ENCODE measurements at places on chromosomes 3 and 15.

DNA sequence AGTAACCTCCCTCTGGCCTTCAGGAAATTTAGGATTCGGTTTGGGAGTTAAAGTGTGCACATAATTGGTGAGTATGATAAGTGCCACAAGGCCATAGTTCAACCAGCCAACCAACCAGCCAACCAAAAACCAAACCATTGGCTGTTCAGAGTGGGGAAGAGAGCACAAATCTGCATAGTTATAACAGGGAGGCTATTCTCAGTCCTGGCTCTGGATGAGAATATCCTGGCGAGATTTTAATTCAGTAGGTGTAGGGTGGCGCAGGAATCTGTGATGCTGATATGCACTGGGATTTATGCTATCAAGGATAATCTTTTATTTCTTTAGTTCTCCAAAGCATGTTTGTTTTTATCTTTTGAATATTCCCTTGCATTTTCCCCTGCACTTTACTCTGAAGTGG, 49.1 kb downstream of the AKAP13 start:
- DNase-seq = no peak

GRCh38 chr3:4061783-4062360, 241.3 kb upstream of the SETMAR start:
- no peak for DNase-seq

GRCh38 chr3:180383332-180384020, 218.5 kb upstream of the TTC14 start:
- DNase-seq = no peak

DNA sequence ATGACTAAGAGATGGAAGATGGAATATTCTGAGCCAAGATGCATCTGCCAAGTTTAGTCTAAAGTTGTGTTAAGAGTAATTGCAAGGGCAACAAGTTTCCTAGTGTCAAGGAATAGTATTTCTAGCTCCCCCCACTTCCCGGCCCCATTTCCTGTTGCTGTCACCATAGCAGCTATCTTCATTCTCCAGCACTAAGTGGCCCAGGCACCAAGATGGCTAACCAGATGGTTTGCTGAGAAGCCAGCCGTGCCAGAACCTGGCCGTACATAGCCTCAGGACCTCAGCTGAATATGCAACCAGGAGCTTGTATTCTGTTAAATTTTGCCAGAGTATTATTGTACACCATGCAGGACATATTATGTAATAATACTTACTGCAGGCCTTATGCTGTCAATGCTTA, 108.8 kb upstream of the UMPS start:
- no peak for DNase-seq

DNA sequence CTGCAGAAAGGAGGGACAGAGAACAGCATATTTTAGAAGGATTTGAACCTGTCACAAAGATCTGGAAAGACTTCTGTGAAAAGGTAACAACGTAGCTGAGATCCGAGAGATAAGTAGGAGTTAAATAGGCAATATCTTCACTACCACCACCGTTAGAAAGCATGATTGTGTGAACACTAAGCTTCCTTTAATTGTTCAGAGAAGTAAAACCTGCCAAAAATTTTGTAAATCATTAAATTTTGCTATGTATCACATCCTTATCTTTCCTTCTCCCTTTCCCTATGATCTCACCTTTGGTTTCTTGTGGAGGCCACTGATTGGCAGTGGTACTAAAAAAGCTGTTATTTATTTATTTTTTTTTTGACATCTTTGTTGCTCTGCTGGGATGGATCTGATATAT, 346.9 kb downstream of the NLGN1 start:
- no peak for DNase-seq

DNA sequence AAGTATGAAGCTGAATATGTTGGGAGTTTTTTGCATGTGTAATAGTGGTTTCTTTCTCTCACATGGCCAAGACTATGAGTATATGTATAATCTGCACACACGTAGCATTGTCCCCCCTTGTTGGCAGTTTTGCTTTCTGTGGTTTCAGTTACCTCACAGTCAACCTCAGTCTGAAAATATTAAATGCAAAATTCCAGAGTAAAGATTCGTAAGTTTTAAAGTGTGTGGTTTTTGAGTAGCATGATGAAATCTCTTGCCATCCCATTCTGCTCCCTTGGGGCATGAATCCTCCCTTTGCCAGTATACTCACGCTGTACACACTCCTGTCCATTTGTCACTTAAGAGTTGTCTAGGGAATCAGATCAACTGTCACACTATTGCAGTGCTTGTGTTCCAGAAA, 742.0 kb upstream of the CCDC54 start:
- DNase-seq = no peak

DNA sequence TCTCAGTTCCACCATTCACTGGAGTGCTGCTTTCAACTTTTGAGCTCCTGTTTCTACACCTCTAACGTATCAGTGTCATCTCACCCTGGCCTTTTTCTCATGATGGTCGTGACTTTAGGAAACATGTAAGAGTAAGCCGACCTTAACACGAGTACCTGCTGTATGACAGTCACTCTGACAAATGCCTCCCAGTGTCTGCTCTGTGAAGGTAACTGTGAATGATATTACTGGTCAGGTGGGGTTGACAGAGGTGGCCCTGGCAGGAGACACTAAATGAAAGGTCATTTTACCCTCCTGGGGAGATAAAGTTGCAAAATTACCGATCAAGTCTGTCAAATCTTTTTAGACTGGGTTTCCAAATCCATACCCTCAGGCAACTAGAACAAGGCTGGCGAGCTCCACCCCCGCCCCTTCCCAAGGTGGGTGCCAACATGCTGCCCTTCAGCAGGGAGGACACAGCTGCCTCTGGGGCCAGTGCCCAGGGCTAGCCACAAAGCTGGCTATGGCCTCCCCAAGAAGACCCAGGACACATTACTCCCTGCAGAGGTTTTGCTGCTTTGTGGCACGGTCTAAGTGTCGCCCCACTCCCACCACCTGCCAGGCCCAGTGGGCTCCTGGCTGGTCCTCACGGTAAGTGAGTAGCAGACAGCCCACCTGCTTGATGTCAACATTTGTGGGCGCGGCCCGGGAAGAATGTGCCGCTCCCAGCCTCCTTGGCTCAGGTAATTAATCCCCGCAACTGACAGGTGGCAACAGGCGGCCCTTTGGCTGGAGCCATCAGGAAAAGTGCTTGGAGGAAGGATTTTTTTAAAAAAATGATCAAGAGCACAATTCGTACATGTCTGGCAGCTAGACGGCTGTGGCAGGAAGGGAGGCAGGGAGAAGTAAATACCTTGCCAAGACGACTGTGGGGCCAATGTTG, 211.8 kb downstream of the TP63 start:
- no peak for DNase-seq

DNA sequence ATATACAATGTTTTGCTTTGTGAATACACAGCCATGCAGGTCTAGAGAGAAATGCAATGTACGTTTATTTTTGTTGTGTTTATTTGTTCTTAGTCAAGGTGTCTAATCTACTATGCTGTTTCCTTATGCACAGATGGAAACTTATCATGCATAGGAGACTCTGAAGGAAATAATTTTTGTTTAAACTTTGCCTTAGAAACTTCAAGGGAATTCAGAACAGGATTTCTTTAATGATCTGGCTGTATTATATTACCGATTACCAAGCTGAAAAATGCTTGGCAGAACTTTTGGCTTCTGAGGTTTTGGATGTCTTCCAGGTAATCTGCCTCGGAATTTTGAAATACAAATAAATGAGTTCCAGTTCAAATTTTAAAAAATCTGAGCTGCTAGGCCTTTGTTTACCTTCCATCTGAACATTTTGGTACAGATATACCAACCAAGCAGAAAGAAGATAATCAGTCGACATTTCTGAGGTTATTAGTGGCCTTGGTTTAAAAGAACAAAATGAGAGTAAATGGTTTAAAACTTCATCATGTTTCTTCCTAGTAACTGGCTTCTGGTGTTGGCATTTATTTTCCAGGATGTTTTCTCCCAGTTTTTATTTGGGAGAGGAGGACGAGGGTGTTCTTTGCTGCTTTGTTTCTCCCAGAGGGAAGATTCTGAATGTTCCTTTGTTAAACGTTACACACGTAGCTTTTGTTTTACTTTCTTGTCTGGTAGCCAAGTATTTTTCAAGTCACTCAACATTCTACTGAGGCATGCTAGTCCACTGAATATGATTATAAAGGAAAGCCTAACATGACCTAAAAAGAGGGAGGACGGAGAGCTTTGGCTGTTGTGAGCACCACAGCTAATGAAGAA, 421.8 kb upstream of the TBL1XR1 start:
- DNase-seq = no peak

DNA sequence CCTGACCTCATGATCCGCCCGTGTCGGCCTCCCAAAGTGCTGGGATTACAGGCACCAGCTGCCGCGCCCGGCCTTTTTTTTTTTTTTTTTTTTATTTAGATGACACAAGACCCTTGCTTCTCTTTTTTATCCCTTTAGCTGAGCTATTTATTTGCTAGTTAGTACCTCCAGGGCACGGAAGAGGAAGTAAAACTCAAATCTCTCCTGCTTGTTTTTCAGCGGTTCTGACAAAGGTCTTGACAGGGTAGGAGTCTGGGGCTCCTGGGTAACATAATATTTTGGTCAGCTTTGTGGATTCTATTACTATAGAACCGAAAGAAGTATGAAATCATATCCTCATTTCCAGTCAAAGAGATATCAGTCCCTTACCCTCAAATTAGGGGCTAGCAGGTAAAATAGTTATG, 44.0 kb upstream of the ETV5 start:
- no peak for DNase-seq

GRCh38 chr3:150344079-150344759, 63.9 kb upstream of the TSC22D2 start:
- no peak for DNase-seq

GRCh38 chr15:33894193-33894592, 74.1 kb upstream of the CHRM5 start:
- DNase-seq = no peak

DNA sequence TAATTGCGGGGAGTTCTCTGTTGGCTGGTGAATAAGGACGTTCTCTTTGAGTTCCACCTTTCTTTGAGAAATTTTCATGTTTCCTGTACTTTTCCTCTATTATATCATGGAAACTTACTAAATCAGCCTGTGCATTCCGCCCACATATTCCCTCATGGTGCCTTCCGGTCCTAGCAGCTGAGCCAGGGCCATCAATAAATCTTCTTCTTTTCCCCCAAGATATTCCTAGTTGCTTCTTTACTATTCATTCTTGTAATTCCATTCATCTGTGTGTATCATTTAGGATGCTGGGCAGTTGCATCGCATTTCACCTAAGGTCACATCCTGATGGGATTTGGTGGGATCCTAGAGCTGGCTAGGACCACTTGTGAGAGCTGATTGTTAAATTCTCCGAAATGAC, 139.2 kb downstream of the RBMS3 start:
- DNase-seq = no peak

DNA sequence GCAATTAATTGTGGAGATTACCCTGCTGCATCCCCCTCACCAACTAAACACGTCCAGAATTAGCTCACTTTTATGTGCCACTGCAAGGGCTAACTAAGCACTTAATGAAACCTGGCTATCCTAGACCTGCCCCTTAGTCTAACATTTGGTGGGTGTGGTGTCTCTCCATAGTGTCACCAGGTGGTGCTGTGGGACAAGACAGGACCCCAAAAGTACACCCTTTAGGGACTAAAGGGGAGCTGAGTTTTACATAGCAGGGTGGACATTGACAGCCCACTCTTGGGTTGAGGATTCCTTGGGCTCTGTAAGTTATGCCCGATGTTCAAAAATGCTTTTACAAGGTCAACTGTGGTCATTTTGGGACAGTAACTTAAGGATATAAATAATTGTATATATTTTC, 5.7 kb downstream of the DUT start:
- peak; percentile 9 for DNase-seq

GRCh38 chr3:80543154-80543553, 775.4 kb upstream of the ROBO1 start:
- DNase-seq = no peak

DNA sequence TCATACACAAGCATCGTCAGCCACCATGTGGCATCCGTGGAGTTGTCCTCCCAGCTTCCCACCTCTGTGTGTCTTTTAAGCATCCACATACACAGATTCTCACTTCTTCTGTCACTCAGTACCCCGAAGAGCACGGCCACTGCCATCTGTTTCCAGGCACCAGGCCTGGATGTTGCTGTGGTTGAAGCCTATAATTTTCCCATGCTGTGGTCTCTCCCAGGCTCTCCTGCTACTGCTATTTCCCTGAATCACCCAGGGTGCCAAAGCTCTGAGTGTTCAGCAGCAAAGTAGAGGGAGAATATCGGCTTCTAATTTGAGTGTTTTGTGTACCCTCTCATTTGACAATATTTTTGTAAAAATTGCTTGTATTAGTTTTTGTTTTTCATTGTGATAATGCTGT, 265.7 kb downstream of the DIPK2A start:
- DNase-seq = no peak

- no peak for DNase-seq
These were observed 12.4 kb downstream of the CCR4 start for GRCh38 chr3:32963871-32964270.

DNA sequence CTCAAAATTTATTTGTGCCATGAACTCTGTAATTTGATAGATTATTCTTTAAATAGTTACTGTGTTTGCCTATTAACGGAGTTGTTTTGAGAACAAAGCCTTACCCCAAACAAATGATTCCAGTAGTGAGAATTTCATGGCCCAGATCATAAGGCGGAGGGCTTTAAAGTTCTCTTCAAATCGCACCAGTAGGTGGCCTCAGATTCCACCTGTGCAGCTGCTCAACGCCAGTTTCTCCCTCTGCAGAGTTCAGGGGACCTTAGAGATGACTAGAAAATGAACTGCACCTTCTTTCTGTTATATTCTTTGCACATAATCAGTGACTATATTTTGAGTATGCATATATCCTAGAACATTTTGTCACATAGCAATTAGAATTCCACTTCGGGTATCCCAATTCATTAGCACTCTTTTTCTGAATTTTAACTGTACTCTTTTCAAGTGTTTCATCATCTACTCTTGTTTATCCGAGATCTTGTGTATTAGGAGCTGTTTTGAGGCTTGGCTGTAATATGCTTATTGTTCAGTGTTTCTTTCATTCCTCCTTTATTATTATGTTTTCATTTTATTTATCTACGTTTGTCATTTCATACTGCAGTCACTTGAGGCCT, 232.6 kb upstream of the CHRM5 start:
- DNase-seq = no peak

- no peak for DNase-seq
These were observed 15.6 kb upstream of the UBE2Q2 start for GRCh38 chr15:75827691-75828090.

DNA sequence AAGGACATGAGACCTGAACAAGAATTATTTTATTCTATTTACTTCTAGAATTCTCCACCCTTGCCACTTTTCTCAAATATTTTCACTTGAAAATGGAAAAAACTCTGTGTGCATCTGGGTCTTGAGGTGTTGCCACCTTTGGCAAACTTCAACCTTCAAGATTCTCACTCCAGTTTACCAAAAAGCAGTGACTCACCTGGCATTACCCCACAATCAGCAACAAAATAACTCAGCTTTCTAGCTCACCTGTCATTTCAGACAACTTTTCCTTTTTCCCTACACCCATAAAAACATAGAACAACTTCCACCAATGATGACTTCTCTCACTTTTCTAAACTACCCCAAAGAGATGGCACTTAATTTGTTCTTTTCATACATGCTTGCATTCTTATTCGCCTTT, 115.8 kb downstream of the DUT start:
- DNase-seq = no peak

DNA sequence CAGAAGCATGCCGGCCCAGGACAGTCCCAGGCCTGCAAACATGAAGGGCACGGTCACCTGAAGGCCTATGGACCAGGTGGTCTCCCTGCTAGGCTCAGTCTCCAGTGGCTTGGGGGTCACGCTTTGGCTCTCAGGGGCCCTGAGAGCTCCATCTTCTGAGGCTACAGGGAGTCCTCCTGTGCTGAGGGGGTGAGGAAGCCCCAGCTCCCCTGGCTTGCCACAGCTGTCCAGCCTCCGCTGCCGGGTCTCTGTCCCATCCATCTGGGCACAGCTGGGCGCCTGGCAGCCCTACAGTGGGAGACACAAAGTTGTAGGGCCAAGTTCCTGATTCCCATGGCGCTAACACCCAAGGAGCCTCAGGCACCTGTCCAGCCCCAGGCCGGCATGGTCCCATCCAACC, 16.0 kb downstream of the SLC41A3 start:
- no peak for DNase-seq
